Sciatic nerve (tissue), 2 donors: ENCODE measurements at places on chromosomes 2 and 18.

GRCh38 chr2:77268626-77269025, 253.6 kb downstream of the LRRTM4 start:
- DNase-seq, result no peak

GRCh38 chr2:128069769-128070168, 21.2 kb upstream of the UGGT1 start:
- DNase-seq, result no peak

DNA sequence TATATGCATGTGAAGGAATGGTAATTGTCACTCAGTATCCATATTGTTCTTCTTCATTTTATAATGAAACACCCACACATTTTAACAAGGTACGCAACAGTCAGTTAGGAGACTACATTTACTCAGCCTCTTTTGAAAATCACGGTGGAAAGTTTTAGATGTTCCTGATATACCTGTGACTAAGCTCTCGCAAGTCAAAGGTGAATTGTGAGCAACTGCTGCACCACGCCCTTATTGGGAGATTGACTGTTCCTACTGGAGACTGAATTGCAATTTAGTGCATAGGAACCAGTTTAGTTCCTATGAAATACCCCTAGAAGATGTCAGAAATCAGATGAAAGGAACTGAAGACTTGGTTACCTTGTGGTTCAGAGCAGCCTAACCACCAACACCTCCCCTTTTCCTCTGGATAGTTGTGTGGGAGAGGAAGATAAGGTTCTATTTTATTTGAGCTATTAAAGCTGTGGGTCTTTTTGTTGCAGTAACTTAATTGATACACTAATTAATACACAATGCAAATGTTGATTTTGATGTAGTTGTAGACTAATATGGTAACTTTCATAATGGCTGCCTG, 1280.5 kb upstream of the CDH2 start:
- DNase-seq, result no peak

GRCh38 chr2:31401580-31401979, 13.0 kb downstream of the XDH start:
- DNase-seq, result no peak

GRCh38 chr2:204237416-204237815, 300.9 kb downstream of the ICOS start:
- DNase-seq, result no peak

DNA sequence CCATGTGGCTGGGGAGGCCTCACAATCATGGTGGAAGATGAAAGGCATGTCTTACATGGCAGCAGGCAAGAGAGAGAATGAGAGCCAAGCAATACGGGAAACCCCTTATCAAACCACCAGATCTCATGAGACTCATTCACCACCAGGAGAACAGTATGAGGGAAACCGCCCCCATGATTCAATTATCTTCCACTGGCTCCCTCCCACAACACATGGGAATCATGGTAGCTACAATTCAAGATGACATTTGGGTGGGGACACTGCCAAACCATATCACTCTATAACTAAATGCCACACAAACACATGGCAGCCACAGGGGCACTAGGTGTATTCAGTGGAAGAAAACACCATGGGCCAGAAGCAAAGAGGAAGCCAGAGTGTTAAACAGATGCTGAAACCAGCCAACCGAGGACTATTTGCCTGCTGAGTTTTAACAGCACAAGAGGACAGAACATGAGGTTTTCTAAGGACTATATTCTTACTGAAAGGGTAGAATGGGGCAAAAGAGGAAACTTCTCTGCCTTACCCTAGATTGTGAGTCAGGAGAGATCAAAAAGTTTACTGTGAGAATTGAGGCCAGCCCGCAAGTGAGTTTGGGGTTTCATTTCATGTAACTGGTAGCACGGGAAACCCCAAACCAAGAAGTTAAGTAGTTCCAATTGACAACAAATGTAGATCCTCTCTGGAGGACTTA, 49.2 kb downstream of the SIGLEC15 start:
- DNase-seq, result no peak

DNA sequence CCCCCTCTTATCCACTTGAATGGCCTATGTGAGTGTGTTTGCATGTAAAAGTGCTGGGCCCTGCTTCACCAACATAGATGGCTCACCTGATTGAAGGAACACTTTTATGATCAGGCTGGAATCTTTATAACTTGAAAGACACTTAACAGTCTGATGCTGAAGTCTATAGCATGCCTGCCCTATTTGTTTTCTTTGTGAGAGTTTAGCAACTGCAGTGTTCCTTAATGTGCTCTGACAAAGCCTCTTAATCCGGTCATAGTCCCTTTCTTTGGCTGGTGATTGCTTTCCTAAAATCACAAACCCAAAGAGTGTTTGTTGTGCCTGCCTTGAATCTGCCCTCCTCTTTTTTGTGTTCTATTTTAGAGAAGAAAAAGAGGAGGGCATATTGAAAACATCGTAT, 1382.8 kb upstream of the CELF4 start:
- DNase-seq, result no peak

- DNase-seq, result no peak
Measured at GRCh38 chr2:10604604-10605003, 85.2 kb downstream of the NOL10 start.

DNA sequence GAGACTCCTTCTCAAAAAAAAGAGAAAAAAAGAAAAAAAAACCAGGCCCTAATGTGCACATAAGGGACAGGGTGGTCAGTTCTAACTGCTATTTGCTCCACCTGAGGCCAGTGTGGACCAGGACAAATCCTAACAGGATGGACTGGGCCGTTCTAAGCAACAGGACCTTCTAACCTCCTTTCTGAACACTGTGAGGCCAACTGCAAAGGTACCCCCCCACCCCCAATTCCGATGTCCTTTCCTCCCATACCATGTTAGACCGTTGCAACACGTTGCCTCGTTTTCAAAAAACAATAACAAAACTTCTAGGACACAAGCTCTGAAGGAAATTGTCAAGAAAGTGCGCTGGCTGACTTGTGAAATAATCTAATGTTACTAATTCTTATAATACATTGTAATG, 1.2 kb downstream of the THAP4 start:
- DNase-seq, result no peak

GRCh38 chr2:233350708-233351107, 3.6 kb upstream of the DGKD start:
- peak; percentile 51 for DNase-seq

DNA sequence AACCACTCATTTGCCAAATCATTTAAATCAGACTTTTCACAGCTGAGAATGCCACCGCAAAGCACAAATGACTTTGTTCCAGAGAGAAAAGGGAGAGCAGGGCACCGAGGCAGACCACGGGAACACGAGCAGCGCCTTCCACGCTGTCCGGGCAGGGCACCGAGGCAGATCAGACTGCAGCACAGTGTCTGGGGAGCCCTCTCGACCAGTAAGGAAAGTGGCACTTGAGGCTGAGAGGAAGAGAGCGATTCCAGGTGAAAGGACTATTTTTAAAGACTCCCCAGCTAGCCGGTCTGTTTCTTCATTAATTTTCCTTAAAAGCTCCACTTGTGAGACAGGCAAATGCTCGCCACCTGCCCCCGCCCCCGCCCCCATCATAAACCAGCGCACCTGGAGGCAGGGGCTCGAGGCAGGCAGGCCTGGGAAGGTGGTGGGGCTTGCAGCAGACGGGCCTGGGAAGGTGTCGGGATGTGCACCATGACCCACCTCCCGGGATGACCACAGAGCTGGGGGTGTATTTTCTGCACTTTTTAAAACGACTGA, 80.9 kb upstream of the CTDP1 start:
- DNase-seq, result peak; percentile 21

- no peak for DNase-seq
Measured at GRCh38 chr2:70255637-70256314, 2.2 kb upstream of the PCYOX1 start.

DNA sequence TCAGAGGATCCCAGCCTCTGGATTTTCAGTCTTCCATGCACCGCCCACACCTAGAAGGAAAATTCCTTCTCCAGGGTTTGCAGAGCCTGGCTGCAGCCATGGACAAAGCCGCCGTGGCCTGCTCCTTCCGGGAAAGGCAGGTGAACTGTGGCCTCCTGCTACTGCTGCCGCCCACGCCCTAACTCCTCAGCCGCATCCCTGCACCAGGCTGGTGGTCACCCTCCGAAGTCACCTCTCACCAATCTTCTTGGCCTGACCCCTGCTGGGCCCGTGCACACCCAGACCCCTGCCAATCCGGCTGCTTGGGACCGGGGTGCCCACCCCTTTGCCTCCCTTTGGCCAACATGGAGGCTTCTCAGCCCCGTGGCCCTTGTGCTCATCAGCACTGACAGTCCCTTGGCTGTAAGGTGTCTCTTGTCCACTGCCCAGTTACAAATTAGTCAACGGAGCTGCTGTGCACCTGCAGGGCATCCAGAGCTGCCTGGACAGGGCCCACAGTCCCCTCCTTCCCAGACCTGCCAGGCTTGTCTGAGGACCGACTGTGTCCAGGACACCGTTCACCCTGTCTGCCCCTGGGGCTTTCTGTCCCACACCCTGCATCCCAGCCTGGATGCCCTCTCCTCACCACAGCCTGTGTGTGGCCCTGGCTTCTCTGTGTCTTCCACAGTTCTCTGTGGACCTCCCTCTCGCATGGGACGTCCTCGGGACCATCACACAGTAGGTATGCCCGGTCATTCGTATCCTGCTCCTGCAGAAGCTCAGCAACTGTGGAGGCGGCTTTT, 130.1 kb upstream of the TPO start:
- DNase-seq, result no peak

GRCh38 chr2:111246620-111247061, 125.9 kb downstream of the BCL2L11 start:
- DNase-seq, result no peak

GRCh38 chr2:71721669-71722068, 268.3 kb downstream of the DYSF start:
- DNase-seq, result no peak

DNA sequence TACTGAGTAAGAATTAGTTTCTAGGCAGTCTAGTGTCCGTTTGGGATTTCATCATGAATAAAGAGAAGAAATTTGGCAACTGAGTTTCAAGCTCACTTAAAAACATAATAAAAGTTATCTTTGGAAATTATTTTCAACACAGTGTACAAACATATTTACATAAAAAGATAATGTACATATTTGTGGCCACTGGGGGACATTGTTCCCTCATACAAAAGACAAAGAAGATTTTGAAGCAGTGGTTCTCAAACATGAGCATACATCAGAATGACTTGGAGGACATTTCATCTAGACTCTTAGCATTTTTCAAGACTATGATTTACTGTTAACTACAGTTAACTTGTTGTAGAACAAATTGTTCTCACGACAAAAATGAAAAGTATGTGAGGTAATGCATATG, 15.7 kb upstream of the TTC21B start:
- no peak for DNase-seq

DNA sequence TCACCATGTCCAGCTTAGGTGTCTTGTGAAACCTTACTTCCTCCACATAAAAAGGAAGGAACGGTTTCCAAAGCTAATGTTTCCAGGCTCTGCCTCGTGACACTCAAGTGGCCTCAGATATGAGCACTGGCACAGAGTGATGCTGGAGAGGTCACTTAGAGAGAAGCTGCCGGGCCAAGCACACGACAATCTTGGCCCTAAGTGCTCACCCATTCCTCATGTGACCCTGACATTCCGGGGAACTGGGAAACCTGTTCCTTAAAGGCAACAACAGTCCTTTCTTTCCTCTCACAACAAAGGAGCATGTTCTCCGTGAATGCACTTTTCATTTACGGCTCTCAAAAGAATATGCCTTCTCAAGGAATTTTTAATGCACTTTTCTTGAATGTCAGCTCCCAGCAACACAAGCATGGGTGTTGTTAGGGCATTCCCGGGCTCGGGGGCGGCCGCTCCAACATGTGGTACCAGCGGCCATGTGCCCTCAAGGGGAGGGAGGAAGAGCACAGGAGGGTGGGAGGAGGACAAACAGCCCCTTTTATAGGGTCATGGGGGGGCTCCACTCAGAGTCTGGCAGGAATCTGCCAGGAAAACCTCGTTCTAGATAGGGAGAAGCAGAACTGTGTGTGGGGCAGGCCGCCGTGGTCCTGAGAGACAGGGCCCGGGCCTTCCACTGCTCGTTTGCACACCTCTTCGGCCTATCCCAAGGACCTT, 118.6 kb downstream of the MBP start:
- no peak for DNase-seq

DNA sequence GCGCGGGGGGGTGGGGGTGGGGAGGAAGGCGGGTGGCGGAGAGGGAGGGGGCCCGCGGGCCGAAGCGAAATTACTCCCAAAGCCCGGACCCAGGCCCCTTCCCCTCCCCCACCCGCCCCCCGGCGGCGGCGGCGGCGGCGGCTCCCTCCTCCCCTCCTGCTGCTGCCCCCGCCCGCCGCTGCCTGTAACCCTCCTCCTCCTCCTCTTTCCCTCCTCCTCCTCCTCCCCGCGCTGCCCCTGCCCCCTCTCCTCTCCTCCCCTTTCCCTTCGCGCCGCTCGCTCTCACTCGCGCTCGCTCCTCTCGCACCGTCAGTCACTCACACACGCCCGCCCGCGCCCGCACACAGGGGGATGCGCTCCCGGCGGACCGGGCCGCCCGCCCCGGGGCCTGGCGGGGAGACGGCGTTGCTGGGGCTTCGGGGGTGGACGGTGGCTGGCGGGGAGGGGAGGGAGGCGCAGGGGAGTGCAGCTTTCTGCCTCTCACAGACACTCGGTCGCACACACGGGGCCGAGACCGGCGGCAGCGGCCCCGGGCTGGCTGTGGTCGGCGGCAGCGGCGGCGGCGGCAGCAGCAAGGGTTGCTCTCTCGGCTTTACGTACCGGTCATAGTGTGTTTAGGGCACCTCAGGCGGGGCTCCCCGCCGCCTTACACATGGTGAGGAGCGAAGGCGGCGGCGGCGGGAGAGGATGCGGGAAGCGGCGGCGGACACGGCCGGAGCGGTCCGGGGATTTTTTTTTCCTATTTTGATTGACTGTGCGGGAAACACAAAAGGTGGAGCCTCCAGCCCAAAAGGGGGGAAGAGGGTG, 405 bp downstream of the SP3 start:
- DNase-seq, result peak; percentile 92
